ENCODE measurements at places on chromosomes 6 and 20.
A peak's percentile ranks its signal among the peaks of the same experiment; 100 is the strongest.

DNA sequence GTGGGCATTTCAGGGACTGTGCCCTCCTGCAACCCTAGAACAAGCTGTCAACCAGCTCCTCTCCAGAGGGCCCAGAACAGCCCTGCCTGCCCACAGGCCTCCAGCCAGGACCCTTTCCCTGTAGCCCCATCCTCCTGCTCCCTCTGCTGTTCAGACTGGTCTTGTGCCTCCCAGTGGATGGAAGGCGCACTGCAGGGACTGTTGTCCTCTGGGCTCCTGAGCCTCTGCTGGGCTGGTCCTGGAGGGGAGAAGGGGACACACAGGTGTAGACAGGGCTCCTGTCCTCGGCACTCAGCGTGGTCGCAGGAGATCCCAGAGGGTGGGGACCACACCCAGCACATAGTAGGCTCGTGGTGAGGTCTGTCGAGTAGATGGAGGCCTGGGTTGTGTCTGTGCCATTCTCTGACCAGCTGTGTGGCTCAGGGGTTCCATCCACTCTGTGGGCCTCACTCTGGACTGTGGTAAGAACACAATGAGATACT, 11.5 kb downstream of the ITPR3 start:
- DNase-seq: peak; percentile 77

DNA sequence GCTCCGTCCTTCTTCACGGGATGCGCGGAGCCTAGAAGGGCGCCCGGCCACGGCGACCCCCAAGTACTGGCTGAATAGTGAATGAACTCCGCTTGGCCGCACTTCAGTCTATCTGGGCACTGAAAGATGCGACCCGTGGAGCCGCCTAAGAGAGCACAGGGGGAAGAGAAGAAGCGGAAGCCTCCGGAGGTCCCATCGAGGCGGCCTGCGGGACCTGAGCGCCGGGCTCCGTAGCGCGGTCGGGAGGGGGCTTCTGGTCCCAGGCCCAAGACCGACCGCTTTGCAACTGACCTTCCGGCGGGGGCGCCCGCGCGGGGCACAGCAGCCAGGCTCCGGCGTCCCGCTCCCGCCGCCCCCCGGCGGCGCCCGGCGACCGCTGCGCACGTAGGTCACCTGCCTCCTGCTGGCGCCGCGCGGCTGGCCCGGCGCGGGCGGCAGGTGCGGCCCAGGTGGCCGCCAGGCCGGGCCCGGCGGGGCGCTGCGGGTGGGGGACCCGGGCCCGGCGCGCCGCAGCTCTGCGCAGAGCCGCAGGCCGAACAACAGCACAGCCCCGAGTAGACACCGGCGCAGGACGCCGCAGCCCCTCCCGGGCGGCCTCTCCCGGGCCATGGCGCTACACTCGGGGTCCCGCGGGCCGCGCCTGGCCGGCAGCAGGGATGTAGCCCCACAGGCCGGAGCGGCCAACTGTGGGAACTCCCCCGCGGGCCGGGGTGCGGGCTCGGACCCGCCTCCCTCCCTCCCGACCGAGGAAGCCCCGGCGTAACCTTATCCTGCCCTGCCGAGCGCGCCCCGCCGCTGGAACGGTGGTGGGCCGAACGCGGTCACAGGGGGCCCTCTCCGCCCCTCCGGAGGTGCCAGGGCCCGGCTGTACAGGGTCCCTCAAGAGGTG, at the start of gene METTL24:
TSS of gene METTL24 (minus strand) at position 686 of the 889 bp plus-strand sequence. CDS start at position 609, 77 bp downstream.
- peak; percentile 29 for DNase-seq

- no peak for DNase-seq
Measured at GRCh38 chr6:114140416-114140815, 169.5 kb upstream of the HDAC2 start.

- no peak for DNase-seq
Measured at GRCh38 chr6:169022079-169022478, 231.6 kb downstream of the THBS2 start.

GRCh38 chr6:38459291-38459690, 180.4 kb downstream of the BTBD9 start:
- no peak for DNase-seq

DNA sequence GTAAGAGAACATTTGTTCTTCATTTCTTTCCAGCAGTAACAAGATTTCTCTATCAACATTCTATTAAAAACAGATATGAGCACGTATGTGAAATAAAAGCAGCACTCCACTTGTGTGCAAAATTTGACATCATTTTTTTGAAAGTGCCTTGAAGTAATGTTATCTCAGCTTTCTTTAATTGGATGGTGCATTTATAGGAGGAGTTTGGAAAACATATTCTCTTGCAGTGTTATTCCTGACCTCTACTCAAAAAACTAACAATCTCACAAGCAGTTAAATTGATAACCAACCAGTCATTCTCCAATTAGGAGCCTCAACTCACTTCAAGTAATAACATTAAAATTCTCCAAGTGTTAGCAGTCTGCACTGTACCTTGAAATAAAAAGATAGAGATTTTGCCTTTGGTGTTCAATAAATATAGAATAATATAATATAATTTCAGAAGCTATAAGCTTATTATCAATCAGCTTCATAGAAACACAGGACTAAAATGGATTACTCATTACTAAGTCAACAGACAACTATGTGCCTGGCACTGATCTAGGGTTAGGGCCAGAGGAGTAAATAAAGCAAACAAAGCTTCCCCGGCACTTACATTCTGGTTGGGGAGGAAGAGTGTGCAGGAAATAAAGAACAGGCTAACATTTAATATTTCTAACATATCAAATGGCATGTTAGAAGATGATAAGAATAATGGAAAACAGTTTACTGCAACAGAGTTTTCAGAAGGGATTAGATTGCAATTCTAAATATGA, 149.0 kb upstream of the SGK1 start:
- DNase-seq: no peak

DNA sequence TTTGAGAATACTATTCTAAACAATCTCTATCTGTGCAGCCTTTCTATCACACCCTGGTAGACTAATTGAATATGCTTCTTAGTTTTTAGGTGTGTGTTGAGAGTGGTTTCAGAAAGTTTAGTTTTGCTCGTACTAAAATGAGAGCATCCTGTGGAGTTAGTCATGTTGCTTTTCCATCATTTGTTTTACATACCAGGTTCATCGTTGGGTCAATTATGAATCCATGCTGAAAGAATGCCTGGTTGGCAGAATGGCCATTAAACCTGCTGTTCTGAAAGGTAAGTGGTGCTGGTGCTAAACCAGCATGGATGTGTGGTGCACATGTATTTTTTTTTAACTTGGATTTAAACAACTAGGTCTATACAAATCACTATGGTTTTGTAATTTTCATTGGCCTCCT, 49.3 kb downstream of the CYB5R4 start:
- DNase-seq: no peak

GRCh38 chr20:33900521-33901131, 89.5 kb downstream of the CHMP4B start:
- DNase-seq: no peak

- DNase-seq: no peak
Measured at GRCh38 chr6:78580923-78581322, 286.4 kb upstream of the IRAK1BP1 start.

GRCh38 chr6:144285798-144286502, 815 bp downstream of the UTRN start:
- DNase-seq: peak; percentile 66

- no peak for DNase-seq
Measured at GRCh38 chr6:133621751-133622150, 267.2 kb upstream of the TCF21 start.

- DNase-seq: no peak
Measured at GRCh38 chr6:16267428-16268263, 29.3 kb downstream of the GMPR start.

DNA sequence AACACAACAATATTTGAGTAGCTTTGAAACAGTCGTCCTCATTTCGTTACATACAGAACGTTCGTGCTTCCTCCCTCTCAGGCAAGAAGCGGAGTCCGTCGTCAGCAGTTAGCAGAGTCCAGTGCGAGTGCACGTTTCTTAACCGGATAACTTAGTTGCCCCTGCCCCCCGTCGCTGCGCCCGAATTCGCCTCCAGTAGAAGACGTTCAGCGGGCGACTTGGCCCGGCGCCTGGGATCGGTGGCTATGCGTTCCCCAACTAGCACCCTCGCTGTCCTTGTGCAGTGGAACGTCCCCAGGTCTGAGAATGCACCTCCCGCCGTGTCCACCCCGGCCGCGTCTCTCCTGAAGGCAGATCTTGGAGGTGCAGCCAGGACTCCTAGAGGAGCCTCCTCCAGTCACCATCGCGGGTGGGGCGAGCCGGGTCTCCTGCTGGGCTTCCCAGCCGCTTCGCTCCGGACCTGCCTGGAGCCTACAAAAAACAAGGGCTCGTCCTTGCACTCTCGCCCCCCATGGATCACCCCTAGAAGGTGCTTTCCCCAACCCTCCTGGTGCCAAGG, 910 bp upstream of the PCSK2 start:
- DNase-seq: no peak

DNA sequence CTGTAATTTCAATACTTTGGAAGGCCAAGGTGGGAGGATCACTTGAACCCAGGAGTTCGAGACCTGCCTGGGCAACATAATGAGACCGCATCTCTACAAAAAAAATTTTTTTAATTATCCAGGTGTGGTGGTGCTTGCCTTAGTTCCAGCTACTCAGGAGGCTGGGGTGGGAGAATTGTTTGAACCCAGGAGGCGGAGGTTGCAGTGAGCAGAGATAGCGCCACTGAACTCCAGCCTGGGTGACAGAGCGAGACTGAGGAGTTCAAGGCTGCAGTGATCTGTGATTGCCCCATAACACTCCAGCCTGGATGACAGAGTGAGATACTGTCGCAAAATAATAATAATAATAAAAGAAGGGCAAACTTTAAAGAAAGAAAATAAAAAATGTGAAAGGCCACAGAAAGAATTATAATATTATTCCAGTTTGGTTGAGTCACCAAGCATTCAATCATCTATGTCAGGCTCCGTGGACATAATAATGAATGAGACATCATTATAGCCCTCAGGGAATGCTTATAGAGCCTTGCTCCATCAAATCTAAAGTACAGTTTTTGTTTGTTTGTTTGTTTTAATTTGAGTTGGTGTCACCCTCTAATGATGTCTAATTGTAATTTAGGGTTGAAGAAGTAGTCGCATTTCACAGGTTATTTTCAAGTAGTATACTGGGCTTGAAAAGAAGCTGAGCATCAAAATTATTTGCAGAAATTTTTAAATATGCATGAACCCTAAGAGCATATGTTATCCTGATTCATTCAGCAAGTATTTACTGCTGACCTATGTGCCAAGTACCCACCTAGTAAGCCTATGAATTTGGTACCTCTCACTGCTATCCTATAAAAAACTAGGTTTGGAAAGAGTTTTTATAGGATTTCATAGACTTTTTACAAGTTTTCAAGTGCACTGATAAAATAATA, 15.1 kb downstream of the GLYATL3 start:
- no peak for DNase-seq

GRCh38 chr6:160837146-160837545, 135.1 kb downstream of the PLG start:
- no peak for DNase-seq

- DNase-seq: no peak
Measured at GRCh38 chr6:121816906-121817540, 381.6 kb downstream of the GJA1 start.

DNA sequence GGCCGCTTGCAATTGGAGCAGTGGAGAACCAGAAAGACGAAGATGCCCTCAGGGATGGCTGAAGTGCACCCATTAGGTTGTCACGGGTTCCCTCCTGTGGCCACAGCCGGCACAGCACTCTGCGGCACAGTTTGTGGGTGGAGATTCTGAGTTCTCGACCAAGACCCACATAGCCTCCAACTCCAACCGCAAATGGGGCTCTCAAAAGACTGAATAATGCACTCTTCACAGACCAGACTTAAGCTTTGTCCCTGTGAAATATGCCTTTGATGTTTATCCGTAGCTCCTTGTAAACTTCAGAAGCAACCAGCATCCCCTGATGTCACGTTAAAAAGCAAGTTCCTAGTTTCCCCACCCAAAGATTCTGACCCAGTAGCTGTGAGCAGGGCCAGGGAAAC, 934 bp upstream of the CST9 start:
- DNase-seq: peak; percentile 86

Measured in stimulated activated CD8-positive, alpha-beta memory T cell treated with anti-CD3 and anti-CD28 coated beads, Interleukin-4, amount 100 ng/mL, for 48 hours (primary cell).